HS-5 (cell line): ENCODE measurements at places on chromosomes 2 and 18.
A peak's percentile ranks its signal among the peaks of the same experiment; 100 is the strongest.

GRCh38 chr18:55515214-55515613, 72.8 kb downstream of the TCF4 start:
- no peak for DNase-seq

DNA sequence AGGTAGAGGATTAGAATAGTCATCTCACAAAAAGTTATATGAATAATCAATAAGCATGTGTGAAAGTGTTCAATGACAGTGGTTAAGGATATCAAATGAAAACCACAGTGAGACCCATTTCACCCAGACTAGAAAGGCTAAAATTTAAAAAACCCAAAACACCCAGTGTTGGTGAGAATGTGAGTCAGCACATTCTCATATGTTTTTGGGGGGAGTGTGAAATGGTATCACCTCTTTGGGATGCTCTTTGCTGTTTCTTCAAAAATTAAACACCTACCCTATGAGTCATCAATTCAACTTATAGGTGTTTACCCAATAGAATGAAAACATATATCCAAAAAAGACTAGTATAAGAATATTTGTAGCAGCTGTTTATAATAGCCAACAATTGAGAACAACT, 69.8 kb downstream of the MAP3K20 start:
- DNase-seq, result no peak

- DNase-seq, result no peak
These were observed 69.8 kb downstream of the NFATC1 start for GRCh38 chr18:79465392-79465991.

GRCh38 chr2:218861645-218862318, 2.2 kb downstream of the WNT6 start:
- no peak for DNase-seq

GRCh38 chr18:39057423-39058064, 1491.9 kb upstream of the CELF4 start:
- DNase-seq, result peak; percentile 38

DNA sequence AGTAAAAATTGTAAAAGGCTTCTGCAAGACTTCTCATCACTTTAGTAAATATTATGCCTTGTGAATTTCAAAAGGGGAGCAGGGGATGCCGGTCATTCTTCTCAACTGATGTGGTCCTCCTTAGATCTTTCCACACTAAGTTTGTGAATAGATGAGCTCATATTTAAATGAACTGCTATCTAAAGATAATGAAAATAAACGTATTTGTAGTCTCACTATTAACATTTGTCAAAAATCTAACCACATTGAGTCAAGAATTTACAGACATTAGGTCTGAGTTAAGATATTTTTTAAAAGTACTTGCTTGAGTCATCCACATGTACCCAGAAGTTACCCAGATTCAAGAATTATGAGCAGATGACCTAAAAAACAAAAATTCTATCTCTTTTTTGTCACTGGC, 6.5 kb downstream of the PRPF40A start:
- no peak for DNase-seq
